Esophagus muscularis mucosa (tissue), 4 donors: ENCODE measurements at places on chromosomes 16 and 17. TPM values are rescaled to one million over a fixed set of nuclear protein-coding genes. Genes with fewer than 3 reads are reported as not detected.
A peak's percentile ranks its signal among the peaks of the same experiment; 100 is the strongest.

DNA sequence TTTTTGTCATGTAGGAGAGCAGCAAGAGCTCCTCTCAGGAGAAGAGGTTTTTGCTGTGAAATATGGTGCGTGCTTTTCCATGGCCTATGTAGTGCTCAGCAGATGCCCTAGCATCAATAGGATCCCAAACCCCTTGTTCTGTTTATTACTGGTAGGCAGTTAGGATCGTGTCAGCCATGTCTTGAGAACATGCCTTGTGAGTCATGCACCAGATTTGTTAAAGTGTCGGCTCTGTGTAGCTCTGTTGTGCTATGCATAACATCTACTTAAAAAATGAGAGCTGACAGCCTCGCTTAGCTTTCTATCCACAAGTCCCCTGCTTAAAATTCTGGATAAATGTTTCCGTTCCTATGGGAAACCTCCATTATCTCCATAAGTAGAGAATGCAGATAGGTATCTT is 4.4 kb upstream of the EIF4A3 start:
- no peak overlapping the region for H3K4me3 ChIP-seq
- peaks cover 21% of the 10 kb centered on the region for H3K4me1 ChIP-seq
- DNase-seq, result no peak

DNA sequence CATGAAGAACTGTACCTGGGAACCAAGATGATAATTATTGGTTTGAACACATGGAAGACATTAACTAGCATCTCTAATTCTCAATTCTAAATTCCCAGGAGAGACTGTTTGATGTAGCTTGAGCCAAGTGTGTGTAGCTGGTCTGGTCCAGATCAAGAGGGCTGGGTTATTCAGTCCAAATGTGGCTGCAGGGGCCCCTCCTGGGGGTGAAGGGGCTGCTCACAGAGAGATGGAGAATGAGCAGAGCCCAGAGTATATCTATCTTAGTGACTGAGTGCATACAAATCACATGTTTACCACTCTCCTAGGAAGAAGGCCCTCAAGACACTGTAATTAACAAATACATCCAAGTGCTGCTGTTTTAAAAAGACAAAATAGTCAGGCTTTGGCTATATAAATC is 50.4 kb downstream of the HS3ST2 start:
- H3K36me3 ChIP-seq, result no peaks in the 10 kb centered on the region
- no peak for DNase-seq
- no peak overlapping the region for H3K27ac ChIP-seq
- H3K27me3 ChIP-seq, result no peaks in the 10 kb centered on the region

DNA sequence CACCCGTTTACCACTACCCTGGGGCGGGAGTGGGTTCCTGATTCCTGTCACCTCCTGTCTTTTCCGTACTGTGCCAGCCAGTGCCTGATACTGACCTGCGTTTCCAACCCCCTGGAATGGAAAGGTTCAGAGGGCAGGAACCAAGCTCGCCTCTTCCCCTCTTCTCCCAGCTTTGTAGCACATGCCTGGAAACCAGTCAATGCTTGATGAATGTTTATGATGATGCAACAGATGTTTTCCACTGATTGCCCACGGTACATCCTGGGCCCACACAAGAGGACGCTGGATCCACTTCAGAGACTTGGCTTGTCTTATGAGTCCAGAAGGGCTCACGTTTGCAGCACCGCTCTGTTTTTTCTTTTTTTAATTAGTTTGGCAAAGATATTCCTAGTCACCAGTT is 262.0 kb downstream of the CPPED1 start:
- H3K27ac ChIP-seq, result no peak overlapping the region
- H3K36me3 ChIP-seq, result no peaks in the 10 kb centered on the region
- no peak overlapping the region for H3K4me3 ChIP-seq
- H3K27me3 ChIP-seq, result no peaks in the 10 kb centered on the region

The TBC1D26 gene
- total RNA-seq, result not detected

GRCh38 chr17:60704170-60704569 is 26.5 kb downstream of the BCAS3 start:
- no peaks in the 10 kb centered on the region for H3K27me3 ChIP-seq
- no peak overlapping the region for H3K4me3 ChIP-seq
- DNase-seq, result no peak
- H3K4me1 ChIP-seq, result no peaks in the 10 kb centered on the region
- H3K36me3 ChIP-seq, result peaks cover 10% of the 10 kb centered on the region
- H3K27ac ChIP-seq, result no peak overlapping the region

GRCh38 chr16:50989047-50989446 is 162.0 kb downstream of the SALL1 start:
- no peaks in the 10 kb centered on the region for H3K36me3 ChIP-seq
- H3K27ac ChIP-seq, result no peak overlapping the region
- H3K4me3 ChIP-seq, result no peak overlapping the region
- H3K4me1 ChIP-seq, result no peaks in the 10 kb centered on the region
- H3K27me3 ChIP-seq, result no peaks in the 10 kb centered on the region

The HYDIN gene
- total RNA-seq, result 1.2 TPM

DNA sequence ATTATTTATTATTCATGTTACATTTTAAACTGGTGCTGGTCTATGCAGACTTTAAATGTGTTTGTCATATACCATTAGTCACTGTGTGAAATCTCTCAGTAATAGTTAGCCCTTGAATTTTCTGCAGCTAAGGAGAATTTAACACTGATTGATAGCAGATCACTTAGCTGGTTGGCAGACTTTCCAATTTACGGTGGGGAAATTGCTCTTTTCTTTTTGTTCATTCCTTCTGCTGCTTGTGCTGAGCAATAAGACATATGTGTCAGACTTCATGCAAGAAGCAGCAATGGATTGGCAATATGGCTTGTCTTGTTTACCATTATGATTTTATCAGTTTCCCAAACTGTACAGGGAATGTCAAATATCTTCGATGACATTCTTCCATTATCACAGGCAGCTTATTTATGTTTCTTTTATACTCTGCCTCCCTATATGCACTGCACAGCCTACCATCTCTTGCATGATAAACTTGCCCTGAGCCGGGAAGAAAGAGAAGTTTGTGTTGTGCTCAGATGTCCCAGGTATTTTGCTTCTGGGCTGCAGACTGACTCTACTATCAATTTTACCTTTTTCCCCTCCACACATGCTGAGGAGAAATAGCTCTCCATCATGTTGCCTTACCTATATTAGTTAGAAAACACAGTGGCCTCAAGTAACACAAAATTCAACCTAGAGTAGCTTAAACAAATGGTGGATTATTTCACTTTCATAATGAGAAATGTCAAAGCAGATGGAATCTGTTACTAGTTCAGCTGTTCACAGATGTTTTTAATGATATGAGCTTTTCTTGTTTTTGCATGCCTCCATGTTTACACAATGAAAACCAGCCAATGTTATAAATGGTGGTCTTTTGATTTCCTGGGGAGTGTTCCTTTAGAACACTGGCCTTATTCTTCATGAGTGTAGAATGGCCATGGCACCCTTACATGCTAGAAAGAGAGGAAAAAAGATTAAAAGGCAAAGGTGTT is 968.1 kb upstream of the GOT2 start:
- no peak overlapping the region for H3K4me3 ChIP-seq
- no peaks in the 10 kb centered on the region for H3K27me3 ChIP-seq
- H3K4me1 ChIP-seq, result no peaks in the 10 kb centered on the region

- H3K27me3 ChIP-seq, result no peaks in the 10 kb centered on the region
- peaks cover 3% of the 10 kb centered on the region for H3K4me1 ChIP-seq
- H3K27ac ChIP-seq, result no peak overlapping the region
Observed at GRCh38 chr17:83012200-83012785, 67.1 kb upstream of the METRNL start.

DNA sequence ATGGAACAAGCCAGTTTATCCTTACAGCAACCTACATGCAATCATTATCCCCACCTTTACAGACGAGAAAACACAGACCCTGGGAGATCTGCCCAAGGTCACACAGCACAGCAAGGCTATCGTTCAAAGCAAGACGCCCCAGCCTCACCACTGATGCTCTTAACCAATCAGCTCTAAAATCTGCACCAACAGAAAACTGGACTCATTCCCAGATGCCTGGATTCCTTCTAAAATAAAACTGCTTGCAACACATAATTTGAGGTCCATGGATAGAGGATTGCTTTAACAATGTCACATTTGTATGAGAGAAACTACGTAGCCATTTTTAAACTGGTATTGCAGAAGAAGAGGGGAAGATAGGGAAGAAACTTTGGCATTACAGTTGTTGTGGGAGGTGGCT is 6.8 kb downstream of the COTL1 start:
- H3K27me3 ChIP-seq, result peaks cover 9% of the 10 kb centered on the region
- DNase-seq, result no peak
- H3K4me3 ChIP-seq, result no peak overlapping the region
- no peaks in the 10 kb centered on the region for H3K36me3 ChIP-seq
- H3K4me1 ChIP-seq, result peaks cover 6% of the 10 kb centered on the region
- no peak overlapping the region for H3K27ac ChIP-seq

DNA sequence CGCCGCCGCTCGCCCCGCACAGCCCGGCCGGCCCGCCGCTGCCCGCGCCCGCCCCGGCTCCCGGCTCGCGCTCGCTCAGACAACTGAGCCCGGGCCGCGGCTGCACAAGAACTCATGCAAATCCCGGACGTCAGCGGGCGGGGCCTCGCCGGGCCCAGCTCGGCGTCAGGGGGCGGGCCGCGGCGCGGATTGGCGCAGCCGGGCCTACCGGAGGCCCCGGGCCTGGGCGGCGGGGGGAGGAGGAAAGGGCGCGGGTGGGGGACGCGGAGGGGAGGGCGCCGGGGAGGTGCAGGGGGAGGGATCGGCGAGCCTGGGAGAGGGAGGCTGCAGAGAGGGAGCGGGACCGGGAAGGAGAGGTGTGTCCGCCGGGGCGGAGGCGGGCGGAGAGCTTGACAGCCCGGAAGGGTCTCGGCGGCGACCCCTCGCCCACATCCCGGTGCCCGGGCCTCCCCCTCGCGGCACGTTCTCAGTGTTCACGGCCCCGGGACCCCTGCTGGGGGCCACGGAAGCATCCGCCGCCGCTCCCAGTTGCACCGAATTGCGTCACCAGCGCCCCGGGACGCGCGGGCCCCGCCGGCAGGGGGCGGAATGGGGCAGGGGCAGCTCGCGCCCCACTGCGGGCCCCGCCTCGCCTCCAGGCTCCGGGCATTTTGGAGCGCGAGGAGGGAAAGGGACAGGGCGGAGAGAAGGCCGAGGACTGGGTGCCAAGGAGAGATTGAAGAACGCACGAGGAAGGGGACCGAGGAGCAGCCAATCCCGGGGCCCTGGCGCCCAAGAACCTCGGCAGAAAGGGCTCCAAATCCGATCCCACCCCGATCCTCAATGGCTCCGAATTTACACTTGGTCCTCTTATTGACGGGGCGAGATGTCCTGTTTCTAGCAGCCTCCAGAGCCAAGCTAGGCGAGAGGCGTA is at the start of gene CBX4:
CBX4 (minus strand) TSS at position 85 of the 913 bp plus-strand sequence. CDS start 189 bp downstream, outside the sequence.
- peaks cover 40% of the 10 kb centered on the region for H3K27me3 ChIP-seq
- peak within 1 kb of the TSS; percentile 90 for H3K4me3 ChIP-seq
- H3K4me1 ChIP-seq, result peaks cover 86% of the 10 kb centered on the region

DNA sequence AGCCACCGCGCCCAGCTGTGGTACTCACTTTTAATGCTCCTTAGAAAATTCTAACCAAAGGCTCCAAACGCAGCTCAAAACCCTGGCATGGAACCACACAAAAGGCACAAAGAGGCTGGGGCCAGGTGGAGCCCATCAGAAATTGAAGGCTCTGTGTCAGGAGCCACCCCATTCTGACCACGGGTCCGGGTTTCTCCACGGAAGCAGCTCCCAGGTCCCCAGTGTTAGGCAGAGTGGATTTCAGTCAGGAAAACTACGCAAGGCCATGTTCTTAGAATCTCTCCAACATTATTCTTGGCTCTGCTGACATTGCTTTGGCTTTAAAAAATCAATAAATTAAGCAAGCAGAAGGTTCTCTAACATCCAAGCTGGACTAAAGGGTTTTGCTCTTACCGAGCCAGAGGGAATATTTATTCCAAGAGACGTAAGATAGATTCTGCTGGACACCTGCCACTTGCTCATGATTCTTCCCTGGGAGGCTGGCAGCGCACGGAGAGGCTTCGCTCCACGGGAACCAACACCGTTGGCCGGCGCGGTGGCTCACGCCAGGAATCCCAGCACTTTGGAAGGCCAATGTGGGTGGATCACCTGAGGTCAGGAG is 93.5 kb downstream of the NXN start:
- no peaks in the 10 kb centered on the region for H3K27me3 ChIP-seq
- H3K27ac ChIP-seq, result peak overlapping the region; percentile 84
- H3K4me1 ChIP-seq, result peaks cover 71% of the 10 kb centered on the region
- DNase-seq, result no peak
- H3K4me3 ChIP-seq, result no peak overlapping the region

DNA sequence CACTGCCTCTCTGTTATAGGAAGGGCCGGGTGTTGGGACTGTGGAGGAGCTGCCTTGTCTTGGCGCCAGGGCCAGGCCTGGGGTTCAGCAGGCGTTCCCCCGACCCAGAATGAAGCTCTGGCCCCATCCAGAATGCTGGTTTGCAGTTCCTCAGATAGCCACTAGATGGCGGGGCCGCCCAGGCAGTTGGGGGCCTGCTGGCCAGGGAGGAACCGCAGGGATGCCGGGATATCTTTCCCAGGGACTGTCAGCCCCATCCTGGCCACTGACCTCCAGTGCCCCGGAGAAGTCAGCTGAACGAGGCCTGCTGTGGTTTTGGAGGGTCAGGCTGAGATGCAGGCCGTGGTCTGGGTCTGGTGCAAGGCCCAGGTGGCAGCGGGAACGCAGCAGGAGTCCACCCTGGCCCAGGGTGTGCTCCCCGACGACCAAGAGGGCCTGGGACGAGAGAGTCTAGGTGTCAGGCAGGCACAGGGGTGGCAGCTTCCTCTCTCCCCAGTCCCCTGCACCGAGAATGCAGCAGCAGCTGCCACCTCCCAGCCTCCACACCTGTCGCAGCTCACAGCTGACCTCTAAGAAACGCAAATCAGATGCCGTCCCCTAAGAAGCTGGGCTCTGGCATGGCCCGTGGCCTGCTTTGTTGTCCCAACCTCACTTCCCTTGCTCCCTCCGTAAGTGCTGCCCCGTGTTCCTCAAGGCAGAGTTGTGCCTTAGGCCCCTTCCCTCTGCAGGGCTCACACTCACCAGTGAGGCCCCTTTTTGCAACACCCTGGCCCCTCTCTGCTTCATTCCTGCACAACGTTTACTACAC is 51.2 kb downstream of the RMI2 start:
- DNase-seq, result no peak
- no peaks in the 10 kb centered on the region for H3K27me3 ChIP-seq
- H3K36me3 ChIP-seq, result no peaks in the 10 kb centered on the region
- H3K4me1 ChIP-seq, result peaks cover 11% of the 10 kb centered on the region

GRCh38 chr16:3266873-3267537 is 10.6 kb upstream of the MEFV start:
- H3K27ac ChIP-seq, result no peak overlapping the region
- H3K4me3 ChIP-seq, result no peak overlapping the region
- H3K36me3 ChIP-seq, result peaks cover 45% of the 10 kb centered on the region
- DNase-seq, result no peak

DNA sequence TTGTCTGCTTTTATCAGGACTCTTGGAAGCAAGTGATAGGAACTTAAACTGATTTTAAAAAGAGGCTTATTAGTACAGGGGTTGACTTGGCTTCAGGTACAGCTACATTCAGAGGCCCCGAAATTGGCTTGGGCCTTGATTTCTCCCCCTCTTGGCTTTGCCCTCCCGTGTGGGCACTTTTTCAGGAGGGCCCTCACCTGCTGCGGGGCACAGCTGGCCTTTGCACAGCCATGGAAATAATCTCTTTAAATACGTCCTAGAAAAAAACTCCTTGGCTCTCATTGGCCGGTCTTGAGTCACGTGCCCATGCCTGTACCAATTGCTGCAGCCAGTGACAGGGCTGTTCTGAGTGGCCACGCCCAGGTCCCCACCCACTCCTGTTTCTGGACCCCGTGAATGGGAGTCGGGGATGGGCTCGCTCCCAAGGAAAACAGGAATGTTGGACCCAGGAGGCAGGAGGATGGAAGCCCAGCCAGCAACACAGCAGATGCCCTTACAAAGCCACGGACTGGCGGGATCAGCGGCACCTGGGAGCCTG is 15.0 kb downstream of the CA5A start:
- no peaks in the 10 kb centered on the region for H3K36me3 ChIP-seq
- H3K4me1 ChIP-seq, result no peaks in the 10 kb centered on the region
- H3K27me3 ChIP-seq, result peaks cover 35% of the 10 kb centered on the region
- H3K27ac ChIP-seq, result no peak overlapping the region
